Frontal cortex (tissue), 4 donors: ENCODE measurements at places on chromosomes 7 and 10. TPM values are rescaled to one million over a fixed set of nuclear protein-coding genes. Genes with fewer than 3 reads are reported as not detected.
A peak's percentile ranks its signal among the peaks of the same experiment; 100 is the strongest.

GRCh38 chr7:23490357-23491135 is 20.3 kb upstream of the IGF2BP3 start:
- peak; percentile 63 for DNase-seq

GRCh38 chr7:91330191-91330808 is 66.1 kb downstream of the FZD1 start:
- no peak for DNase-seq

DNA sequence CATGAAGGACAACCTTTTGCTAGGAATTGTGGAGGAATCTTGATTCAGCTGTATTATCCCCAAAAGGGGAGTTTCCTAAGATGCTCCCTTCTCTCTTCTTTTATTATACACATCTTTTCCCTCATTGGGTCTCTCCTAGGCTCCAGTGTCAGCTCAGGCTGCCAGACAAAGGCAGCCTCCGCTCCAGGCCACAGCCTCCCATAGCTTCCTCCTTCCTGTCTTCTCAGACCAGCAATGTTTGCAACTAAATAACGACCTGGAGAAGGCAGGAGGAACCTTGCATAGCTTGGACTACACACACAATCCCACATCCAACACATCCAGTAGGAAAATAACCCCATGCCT is 12.3 kb downstream of the SFXN3 start:
- no peak for DNase-seq

DNA sequence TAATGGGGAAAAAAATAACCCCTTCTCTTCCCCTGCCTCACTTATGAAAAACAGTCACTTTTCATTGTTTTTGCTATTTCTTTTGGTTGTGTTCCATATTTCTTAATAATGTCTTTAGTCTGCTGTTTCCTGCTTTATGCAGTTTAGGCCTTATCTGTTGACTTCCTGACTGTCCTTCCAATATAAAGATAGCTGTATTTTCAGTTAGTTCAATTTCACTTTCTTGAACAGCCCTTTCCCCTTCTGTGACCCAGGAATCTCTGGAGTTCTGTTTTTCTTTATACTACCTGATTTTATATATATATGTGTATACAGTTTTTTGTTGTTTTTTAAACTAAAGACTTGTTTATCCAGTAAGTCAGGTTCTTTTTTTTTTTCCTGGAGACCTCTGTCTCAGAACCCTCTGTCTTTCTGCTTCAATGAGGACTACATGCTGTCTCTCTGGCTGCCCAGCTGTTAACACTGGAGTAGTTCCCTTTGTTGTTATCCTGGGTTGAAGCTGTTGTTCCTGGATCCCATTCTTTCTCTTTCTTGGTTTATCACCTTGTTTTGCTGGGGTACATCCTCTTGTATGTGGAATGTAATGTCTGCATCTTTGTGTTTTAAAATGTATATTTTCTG is 87.2 kb downstream of the GSDME start:
- no peak for DNase-seq

Gene HDAC9
- total RNA-seq, result 117 TPM

Gene CACNB2
- total RNA-seq, result 10.6 TPM

Gene C10orf53
- not detected for total RNA-seq

Gene SFTPA1
- not detected for total RNA-seq

Gene KCTD7
- total RNA-seq, result 33.8 TPM

DNA sequence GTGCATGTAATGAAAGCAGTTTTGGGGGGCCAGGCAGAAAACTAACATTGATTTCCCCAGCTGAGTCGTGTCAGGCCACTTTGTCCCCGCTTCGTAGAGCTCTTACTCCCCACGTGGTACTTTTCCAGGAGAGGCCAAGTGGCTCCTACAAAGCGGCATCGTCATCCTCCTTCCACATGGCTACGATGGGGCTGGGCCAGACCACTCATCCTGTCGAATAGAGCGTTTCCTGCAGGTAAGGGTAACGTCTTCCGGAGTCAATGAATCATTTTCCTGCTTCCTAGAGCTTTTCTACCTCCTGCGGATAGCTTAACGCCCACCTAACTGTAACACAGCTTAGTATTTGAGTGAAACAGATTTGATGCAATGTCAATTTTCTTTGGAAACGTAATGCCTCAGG is 21.7 kb upstream of the SEC61A2 start:
- no peak for DNase-seq

Gene FAM171A1
- 23.6 TPM for total RNA-seq

DNA sequence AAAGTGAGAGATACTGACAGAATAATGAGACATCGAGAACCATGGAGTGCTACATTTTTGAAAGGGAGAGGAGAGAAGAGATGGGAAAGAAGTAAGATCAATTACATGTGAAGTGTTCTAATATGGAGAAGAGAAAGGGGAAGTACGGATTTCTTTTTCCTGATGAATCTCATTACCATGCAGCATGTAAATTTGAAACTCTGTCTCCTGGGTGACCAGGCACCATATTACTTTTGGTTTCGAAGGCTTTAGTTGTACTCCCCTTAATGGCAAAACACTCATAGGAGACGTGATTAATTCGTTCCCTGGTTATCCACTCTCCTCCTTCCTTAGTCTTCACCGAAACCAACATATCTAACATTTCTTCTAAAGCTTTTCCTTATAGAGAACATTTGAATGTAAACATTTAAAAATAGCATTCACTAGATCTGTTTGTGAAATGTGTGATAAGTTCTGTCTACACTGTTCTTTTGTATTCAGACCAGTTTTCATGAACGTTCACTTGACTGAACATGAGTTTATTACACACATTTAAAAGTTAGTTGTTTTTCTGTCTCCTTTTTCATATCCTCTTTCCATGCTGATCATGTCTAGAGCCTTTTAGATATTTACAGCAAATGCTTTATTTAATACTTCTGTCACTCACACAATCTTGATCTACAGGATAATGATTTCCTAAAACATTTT is 80.2 kb upstream of the MSRB2 start:
- DNase-seq, result no peak

- no peak for DNase-seq
These were observed 1009.2 kb downstream of the SORCS3 start for GRCh38 chr10:105650306-105650705.

DNA sequence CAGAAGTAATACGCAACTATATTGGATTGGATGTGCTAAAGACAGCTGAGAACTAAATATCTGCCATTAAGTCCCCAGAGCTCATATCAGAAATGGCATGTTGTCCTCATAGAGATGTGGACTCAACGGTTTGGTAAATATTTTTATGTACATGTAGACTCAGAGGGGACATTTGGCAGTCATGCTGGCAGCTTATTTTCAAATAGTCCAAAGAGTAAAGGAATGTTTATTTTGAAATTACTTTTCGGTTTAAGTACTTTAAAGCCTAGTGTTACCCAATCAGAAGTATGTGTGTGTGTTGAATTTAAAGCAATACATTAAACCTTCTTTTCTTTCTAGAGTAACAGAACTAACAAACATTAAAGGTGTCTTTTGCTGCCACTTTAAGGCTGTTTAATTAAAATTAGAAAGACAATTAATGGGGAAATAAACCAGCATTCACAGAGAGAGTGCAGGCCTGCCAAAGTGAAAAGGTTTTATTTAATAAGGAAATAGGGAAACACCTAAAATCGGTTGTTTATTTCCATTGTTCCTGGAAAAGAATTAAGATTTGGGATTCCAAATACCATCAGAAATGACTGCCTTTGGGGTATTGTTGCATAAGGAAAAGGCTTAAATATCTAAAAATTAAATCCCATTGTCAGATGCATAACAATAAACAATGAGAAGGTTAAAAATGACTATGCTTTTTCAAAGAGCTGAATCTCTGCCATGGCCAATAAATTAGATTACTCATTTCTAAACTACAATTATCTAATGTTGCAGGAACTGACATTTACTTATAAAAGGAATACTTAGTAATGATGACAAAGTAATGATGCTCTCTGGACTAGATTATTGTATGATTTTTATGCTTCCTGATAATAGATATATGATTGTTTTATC is 113.4 kb upstream of the AHR start:
- no peak for DNase-seq

GRCh38 chr7:55977831-55978230 is 13.4 kb downstream of the NIPSNAP2 start:
- DNase-seq, result no peak

GRCh38 chr10:23120001-23120934 is 24.9 kb downstream of the MSRB2 start:
- DNase-seq, result peak; percentile 32

DNA sequence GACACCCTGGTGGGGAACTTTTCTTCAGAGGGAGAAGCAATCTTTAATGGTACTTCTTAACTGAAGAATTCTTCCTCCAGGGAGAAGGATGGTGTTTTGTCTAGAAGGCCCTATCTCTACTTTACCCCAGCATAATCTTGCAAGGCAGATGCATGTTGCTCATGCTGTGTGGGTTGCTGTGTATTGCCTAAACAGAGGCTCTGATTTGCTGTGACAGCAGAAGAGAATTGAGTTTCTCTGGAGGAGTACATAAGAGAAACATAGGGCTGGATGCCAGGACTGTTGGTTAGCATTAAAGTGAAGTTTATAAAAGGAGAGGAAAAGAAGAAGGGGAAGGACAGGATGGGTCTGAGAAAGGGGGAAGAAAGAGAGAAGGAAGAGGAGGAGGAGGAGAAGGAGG is 248.1 kb upstream of the HPS1 start:
- no peak for DNase-seq
